GM06990 (cell line): ENCODE measurements at places on chromosomes 7 and 10.

DNA sequence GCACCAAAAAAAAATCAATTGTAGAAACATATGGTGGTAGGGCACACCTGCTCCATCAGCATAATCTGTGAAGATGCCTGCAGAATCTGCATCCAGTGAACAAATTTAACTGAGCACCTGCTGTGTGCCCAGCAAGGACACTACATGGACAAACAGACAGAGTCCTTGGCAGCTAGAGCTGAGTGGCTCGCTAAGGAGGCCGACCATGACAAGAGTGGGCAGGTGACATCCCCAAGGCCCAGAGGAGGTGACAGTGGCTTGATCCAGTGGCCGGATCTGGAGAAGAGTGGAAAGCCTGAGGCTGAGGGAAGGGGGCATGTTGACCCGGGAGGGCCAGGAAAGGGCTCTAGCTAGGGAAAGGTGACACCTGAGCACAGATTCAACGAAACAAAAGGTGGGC is 68.1 kb downstream of the MAD1L1 start:
- no peak for DNase-seq

DNA sequence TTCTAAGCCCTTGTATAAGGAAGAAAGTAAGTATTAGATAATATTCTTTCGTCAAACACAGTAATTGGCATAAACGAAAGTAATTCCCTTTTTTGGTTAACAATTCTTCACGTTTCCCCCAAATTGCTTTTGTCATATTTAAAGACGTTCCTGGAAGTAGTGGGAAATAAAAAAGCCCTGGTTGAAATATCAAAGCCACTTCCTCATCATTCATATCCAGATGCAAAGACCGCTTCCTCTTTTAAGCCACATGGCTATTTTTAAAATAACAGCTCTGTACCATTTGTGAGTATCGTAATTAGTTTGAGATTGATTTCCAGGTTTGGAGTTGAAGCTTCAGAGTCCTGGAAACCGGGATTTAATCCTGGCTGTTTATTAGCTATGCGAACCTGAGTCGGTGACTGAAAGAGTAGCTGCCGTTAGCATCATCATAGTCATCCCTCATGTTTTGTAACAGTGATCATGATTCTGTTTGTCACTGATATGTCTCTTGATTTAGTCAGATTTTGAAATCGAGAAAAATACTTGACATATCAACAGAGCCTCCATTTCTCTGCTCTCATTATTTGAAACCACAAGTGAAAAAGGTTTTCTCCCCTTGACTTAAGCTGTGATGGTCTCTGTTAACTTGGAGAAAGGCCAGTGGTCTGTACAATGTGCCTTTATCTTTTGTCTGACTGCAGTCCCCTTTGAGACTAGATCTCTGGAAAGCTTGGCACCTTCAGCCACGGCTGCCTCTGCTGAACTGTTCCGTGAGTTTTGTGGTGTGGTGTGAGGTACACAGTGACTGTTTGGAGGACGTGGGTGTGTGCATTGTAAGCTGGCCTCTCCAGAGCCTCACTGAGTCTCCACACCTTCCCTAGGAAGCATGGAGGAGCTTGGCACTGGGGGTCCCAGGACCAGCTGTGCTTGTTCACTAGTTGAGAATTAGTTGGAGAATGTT is 18.1 kb downstream of the OPTN start:
- no peak for DNase-seq

DNA sequence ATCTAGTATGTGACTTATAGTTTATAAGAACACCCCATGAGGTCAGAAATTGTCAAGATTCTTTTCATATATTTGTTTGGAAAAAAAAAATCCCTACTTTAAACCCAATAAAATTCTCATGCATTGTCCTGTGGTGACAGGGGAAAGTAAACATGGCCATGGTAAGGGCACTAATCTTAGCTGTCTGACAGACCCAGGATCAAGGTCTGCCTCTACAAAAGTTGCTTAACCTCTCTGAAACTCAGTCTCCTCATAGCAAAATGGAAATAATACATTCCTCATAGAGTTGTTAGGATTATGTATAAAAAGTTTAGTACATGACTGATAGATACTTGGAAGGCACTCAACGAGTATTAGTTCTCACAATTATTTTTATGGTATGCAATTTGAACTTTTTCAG is 22.3 kb upstream of the AKAP9 start:
- no peak for DNase-seq

DNA sequence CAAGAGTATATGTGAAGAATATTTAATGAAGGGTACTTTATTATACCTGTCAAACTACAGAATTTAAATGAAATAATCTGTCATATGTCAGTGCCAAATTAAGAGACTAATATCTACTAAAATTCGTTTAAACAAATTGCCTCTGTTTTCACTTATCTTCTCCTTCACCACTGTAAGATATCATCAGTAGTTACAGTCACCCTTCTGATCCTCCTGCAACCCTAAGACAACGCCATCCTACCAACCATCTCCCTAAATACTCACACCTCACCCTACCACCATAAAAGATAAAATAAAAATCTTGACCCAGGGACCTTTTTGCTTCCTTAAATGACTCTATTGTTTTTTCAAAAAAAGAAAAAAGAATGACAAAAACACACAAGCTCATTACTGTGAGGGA is 20.8 kb downstream of the EZH2 start:
- no peak for DNase-seq

- DNase-seq, result no peak
Observed at GRCh38 chr10:43655311-43655710, 6.6 kb upstream of the ZNF32 start.

GRCh38 chr10:128210215-128211063 is 84.2 kb upstream of the MKI67 start:
- DNase-seq, result peak; percentile 58

GRCh38 chr7:151438864-151439601 is 908 bp downstream of the CRYGN start:
- no peak for DNase-seq

GRCh38 chr7:7157887-7158271 is 24.5 kb upstream of the C1GALT1 start:
- no peak for DNase-seq

DNA sequence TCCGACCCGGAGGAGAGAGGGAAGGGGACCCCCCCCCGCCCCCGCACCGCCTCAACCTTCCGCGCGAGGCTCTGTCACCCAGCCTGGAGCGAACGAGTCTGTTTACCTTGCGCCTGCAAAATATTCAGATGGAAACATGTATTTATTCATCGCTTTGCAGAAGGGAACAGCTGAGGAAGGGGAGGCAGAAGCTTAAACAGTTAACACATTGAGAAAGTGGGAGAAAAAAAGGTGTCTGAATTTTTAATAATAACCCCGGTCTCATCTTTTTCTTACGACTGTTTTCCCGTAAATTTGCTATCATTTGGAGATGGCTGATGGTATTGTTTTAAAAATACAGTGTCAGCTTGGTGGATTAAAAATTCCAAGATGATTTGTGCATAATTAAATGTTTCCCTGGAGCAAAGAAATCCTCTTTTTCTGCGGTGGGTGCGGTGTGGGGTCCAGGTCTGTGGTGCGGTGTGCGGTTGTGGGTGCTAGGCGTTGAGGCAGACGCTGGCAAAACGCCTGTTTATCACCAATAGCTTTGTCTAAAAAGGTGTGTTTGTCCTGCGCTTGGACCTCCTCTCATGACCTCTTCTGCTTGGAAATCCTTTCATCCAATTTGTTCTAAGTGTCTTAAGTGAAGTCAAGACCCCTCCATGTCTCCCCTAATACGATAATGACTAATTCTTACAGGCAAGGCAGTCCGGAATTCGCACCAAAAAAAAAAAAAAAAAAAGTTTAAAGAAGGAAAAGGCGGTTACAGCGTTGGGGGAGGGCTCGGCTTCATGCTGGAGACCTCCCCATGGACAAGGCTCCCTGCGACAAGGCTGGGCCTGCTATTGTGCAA is 1.6 kb downstream of the UNCX start:
- no peak for DNase-seq

- DNase-seq, result no peak
Observed at GRCh38 chr10:132539894-132540293, 2.3 kb downstream of the INPP5A start.

DNA sequence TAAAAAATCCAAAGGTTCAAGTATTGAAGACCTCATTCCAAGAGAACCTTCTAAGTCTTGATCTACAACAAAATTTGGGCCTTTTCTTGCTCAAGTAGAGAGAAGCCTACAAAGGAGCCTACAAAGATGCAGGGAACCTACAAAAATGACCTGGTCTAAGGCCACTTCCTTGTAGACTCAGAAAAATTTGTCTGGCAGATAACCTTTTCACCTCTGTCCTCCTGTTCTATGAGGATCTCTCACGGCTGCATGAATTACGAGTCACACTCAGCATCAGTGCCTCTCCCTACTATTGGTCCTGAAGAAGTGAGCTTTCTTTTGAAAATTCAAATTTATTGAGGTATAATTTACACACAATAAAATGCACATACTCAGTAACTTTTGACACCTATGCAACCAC is 29.3 kb downstream of the CCNJ start:
- DNase-seq, result no peak

DNA sequence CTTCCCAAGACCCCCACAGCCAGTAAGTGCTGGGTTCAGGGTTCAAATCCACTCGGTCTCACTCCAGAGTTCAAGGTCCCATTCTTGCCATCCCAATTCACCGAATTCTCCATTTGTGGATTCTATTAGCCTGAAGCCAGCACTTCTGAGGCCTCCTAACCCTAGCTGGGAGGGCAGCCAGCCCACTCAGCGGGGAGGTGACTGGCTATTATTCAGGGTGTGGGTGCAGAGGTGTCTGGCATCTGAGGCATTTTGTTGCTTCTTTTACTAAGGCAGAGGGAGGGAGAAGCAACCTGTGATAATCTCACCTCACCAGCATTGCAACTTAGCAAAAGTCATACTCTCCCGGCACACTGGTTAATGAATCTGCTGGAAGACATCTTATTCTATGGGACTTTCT is 8.7 kb upstream of the PTPRN2 start:
- DNase-seq, result no peak

- no peak for DNase-seq
Observed at GRCh38 chr7:156935250-156935649, 14.3 kb upstream of the NOM1 start.

DNA sequence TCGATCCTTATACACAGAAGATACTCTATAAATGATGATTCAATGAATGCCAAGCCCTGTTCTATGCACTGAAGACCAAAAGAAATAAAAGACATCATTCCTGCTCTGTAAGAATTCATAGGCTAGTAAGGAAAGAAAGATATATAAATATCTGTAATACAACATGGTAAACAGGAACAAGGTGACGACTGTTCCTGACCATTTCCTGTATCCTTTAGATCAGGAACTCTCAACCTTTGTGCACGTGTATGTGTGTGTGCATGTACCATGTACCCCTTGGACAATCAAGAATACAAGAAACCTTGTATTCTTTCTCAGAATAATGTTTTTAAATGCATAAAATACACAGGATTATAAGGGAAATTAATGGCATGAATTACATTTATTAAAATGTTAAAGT is 7.3 kb upstream of the HK1 start:
- DNase-seq, result no peak

- DNase-seq, result no peak
Observed at GRCh38 chr7:72438491-72438890, 26.4 kb upstream of the CALN1 start.

GRCh38 chr10:103069453-103070331 is 123.4 kb downstream of the NT5C2 start:
- DNase-seq, result peak; percentile 64

- no peak for DNase-seq
Observed at GRCh38 chr10:127805950-127806349, 69.0 kb downstream of the FOXI2 start.

DNA sequence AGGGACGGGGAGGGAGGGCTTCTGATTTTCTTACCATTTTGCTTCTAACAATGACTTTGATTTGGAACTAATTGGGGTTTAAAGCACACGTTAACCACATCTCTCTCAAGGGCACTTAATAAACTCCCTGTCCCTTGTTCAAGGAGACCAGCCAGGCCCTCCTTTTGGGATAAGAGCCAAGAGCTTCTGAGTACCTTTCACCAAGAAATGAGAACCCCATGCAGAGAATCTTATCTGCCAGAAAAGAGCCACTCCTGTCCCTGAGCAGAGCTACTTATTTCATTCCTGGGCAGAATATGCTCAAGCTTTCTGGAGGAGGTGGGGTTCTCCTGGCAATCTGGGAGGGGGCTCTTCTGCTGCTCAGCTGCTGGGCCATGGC is 574.6 kb downstream of the GALNT17 start:
- DNase-seq, result no peak

GRCh38 chr10:130409331-130409730 is 273.1 kb downstream of the GLRX3 start:
- DNase-seq, result no peak

GRCh38 chr7:128053023-128053422 is 21.8 kb upstream of the LRRC4 start:
- DNase-seq, result no peak

DNA sequence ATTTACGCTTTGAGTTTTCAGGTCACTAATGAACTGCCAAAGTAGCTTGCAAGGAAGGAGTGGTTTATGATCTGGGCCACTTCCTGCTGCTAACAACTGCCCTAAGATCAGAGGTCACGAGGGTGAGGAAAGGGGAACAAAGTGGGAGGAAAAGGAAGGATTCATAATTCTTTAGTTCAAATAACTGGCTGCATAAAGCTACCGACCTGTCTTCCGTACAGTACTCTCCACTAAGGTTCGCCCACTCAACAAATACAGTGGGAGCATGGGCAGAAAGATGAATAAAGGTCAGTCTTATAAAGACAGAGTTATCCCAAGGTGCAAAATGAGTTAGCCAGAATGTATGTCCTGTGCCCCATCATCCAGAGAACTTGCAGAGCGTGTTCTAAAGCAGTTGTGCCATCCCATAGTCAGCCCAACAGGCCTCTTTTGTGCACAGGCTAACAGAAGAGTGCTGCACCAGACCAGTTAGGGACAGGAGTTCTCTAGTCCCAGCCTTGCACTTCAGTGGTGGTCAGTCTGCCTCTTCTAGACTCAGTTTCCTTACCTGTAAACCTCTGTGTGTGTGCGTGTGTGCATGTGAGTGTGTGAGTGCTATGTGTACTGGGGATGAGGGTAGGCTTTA is 65.9 kb downstream of the CREB3L2 start:
- DNase-seq, result no peak

DNA sequence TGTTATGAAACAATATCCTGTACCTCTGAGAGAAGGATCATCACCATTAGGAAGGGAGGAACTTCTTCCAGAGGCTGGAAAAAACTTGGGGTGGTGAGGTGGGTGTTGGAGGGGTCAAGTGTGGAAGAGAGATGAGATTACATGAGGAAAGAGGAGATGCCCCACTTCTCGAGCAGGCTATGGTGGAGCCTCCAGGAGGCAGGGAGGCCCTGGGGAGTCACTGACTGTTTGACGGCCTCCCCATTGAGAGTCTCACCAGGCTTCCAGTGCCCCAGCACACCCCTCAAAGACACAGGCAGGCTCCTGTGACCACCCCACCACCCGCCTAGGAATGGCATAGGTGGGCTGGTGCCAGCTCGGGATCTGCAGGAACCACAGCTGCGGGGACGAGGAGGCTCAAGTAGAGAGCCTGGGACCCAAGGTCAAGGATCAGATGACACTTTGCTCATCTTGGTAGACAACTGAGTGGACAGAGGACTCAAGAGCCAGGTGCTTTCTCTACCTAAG is 185.3 kb upstream of the GDF10 start:
- DNase-seq, result no peak

GRCh38 chr7:141113131-141113530 is 39.3 kb downstream of the TMEM178B start:
- DNase-seq, result no peak

GRCh38 chr10:44689368-44689767 is 221.8 kb upstream of the TMEM72 start:
- no peak for DNase-seq

- DNase-seq, result no peak
Observed at GRCh38 chr7:158192956-158193355, 394.7 kb downstream of the PTPRN2 start.
